ENCODE measurements at places on chromosomes 1 and 21. TPM values are rescaled to one million over a fixed set of nuclear protein-coding genes. Genes with fewer than 3 reads are reported as not detected.

Gene DRAXIN
- total RNA-seq, result not detected

Gene EPHB2
- total RNA-seq, result 31.2 TPM

Gene CD5L
- total RNA-seq, result not detected

Gene PLA2G2F
- not detected for total RNA-seq

Gene RIPPLY3
- 1.1 TPM for total RNA-seq

Gene UBAP2L
- total RNA-seq, result 58.8 TPM

Gene ARHGAP30
- 0.19 TPM for total RNA-seq

Gene FGR
- total RNA-seq, result not detected

Gene C1orf210
- 3.9 TPM for total RNA-seq

Gene ST6GALNAC3
- total RNA-seq, result 0.14 TPM

Gene PTGER3
- not detected for total RNA-seq

Gene MAB21L3
- 4.5 TPM for total RNA-seq

Gene C1orf116
- total RNA-seq, result 72.0 TPM

Gene RIIAD1
- total RNA-seq, result not detected

Gene OR2T2
- total RNA-seq, result not detected

Gene IFNLR1
- 3.4 TPM for total RNA-seq

Gene GPR37L1
- total RNA-seq, result 0.07 TPM

Gene HDGF
- 332 TPM for total RNA-seq

Gene PRAMEF26
- not detected for total RNA-seq

Gene PODN
- not detected for total RNA-seq

Gene PHC2
- 73.3 TPM for total RNA-seq

Gene SPATA17
- total RNA-seq, result 1.5 TPM

Gene HES5
- 17.2 TPM for total RNA-seq

Gene CCDC30
- total RNA-seq, result 0.09 TPM

Gene ZBTB37
- 0.88 TPM for total RNA-seq

Gene PTPN22
- total RNA-seq, result 1.1 TPM

Gene IL10
- total RNA-seq, result not detected

Gene OXCT2
- 1.1 TPM for total RNA-seq

Gene CELA3B
- not detected for total RNA-seq

Gene OR2L5
- not detected for total RNA-seq

Gene HSPB7
- total RNA-seq, result not detected

Gene PSEN2
- 10.1 TPM for total RNA-seq

Gene TIE1
- not detected for total RNA-seq

Gene NPHS2
- not detected for total RNA-seq

Gene CLCA2
- 98.8 TPM for total RNA-seq

Gene HJV
- total RNA-seq, result not detected

Gene LCE3E
- 0.63 TPM for total RNA-seq

Gene OR2AK2
- not detected for total RNA-seq

Gene PHTF1
- total RNA-seq, result 10.9 TPM

Gene DAB1
- total RNA-seq, result not detected

Gene LIN28A
- total RNA-seq, result not detected

Gene C1orf56
- total RNA-seq, result 1.1 TPM

Gene ABCB10
- 16.9 TPM for total RNA-seq

Gene TMEM82
- not detected for total RNA-seq

Gene RNU1-1
- total RNA-seq, result under 0.01 TPM

All from airway epithelial cell (primary cell).